ENCODE measurements at places on chromosomes 7 and 10.

DNA sequence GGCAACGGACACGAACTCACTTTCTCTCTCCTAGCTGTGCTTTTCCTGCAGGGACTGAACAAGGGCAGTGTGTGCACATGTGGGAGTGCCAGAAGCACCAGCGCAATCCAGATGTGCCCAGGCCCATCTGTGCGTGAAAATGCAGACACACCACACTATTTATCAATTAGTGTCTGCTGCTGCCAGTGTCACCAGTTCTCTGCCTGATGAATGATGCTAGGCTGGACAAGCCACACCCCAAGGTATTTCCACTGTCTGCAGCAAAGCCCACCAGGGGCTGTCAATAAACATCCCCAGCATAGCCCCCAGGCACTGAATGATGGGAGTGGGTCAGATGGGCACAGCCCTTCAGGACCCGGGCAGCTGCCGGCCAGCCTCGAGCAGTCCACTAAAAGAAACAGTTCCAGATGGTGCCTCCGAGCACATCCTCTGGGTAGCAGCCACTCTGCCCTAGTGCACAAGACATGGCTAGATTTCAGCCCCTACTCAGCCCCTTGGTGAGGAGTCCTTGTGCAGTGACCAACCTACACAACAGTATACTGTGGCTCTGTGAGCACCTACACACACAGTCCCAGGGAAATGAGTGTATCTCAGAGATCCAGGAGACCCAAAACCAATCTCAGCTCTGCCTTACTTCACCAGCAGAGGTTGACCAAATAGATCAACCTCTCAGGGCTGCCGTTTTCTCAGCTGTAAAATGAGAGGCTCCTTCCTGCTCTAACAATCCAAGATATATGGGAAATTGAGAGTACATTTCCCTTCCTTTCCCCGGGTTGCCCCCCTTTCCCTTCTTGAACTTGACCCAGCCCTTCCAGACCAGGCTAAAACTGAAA, 314.7 kb downstream of the PLXNA4 start:
- no peak for DNase-seq

GRCh38 chr10:13117841-13118783, 18.1 kb downstream of the OPTN start:
- DNase-seq: no peak

- no peak for DNase-seq
These were observed 8.2 kb upstream of the ERVW-1 start for GRCh38 chr7:92485974-92486373.

GRCh38 chr7:1385809-1386622, 73.3 kb downstream of the MICALL2 start:
- no peak for DNase-seq

- no peak for DNase-seq
These were observed 55.0 kb downstream of the WAC start for GRCh38 chr10:28587970-28588290.

- peak; percentile 49 for DNase-seq
These were observed 6.5 kb downstream of the DUSP5 start for GRCh38 chr10:110504111-110504735.
